Breast epithelium (tissue), 4 donors: ENCODE measurements at places on chromosomes 6 and 20. TPM values are rescaled to one million over a fixed set of nuclear protein-coding genes. Genes with fewer than 3 reads are reported as not detected.
A peak's percentile ranks its signal among the peaks of the same experiment; 100 is the strongest.

DNA sequence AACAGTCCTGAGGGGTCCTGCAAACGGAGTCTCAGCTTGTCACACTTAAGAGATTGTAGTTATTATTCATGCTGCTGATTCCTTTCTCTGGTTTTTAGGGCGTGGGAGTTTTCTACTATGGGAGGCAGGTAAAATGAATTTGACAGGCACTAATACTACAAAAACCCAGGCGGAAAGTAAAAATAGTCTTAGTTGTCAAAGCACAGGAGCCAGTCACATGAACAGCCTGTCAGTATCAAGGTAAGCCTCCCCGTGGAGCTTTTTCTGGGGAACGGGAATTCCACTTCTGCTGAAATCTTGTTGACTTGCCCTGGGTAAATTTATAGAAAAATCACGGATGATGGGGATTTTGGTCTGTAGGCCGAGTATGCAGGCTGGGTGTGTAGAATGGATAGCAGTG lies 79.8 kb downstream of the SLC24A3 start:
- no peak for DNase-seq

DNA sequence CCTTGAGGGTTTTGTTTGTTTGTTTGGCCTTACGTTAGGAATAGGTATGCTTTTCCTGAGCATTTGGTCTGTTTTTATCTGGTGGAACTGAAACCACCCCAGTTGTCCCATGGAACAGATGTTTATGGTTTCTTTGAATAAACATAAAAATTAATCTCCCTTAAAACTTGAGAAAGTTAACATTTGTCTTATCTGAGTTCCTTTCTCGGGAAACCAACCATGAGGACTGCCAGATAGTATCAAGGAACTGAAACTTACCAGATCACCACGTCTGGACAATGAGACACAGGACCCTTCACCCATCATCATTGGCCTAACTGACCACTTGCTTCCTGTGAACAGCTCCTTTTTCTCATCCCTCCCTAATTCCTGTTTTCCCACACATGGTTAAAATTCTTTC lies 15.3 kb upstream of the HECA start:
- DNase-seq = no peak

DNA sequence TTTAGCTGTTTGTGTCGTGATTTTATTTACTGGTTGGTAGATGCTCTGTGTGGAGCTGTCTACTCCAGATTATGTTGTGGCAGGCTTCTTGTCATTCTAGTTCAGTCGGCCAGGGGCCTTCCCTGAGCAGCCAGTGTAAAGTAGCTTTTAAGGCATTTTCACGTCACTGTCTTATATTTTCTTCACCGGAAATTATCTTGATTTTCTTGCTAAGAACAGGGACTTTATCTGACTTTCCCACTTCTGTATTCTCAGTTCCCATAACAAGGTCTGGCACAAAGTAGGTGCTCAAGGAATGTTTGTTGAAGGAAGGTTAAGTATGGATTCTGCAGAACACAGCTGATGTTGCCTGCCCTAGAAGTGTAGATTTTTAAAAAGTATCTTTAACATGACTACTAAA lies 868 bp downstream of the LTV1 start:
- no peak for DNase-seq

DNA sequence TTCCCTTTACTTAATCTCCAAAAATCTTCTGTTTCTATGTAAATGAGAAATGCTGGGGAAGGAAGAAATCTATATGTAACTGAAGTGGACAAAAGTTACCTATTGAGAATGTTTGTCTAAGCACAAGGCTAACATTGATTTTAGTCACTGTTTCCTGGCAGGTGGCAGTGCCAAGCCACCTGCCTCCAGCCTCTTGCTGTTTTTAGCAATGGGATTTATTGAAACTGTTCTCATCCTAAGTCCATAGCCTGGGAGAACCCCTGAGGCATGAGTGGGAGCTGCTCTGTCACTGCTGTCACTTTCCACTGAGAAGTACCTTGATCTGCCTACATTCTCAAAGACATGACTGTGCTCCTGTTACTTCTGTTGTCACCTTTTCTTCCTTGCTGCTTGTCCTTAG lies 14.7 kb downstream of the ENPP3 start:
- DNase-seq = no peak

GRCh38 chr20:63382551-63383300 lies 21.6 kb upstream of the CHRNA4 start:
- no peak for DNase-seq

GRCh38 chr20:38968090-38968489 lies 5.9 kb downstream of the DHX35 start:
- DNase-seq = no peak

DNA sequence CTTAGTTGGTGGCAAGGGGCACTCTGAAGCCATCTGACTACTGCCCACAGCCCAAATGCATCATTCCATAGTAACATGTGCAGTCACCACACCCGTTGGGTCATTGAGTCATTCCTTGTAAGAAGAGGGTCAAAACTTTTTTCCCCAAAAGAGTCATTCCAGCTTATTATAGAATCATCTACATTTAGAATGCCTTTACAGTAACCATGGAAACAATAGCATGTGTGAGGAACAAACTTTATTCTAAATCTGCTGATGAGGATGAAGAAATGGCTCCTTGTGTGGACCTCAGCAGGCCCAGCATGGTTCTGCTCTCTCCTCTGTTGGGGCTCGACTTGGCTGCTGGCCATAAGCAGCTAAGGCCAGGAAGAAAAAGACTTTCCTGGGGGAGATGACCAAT lies 111.2 kb upstream of the PTPRT start:
- DNase-seq = no peak

- no peak for DNase-seq
These were observed 290.2 kb downstream of the BTBD3 start for GRCh38 chr20:12207875-12208274.

DNA sequence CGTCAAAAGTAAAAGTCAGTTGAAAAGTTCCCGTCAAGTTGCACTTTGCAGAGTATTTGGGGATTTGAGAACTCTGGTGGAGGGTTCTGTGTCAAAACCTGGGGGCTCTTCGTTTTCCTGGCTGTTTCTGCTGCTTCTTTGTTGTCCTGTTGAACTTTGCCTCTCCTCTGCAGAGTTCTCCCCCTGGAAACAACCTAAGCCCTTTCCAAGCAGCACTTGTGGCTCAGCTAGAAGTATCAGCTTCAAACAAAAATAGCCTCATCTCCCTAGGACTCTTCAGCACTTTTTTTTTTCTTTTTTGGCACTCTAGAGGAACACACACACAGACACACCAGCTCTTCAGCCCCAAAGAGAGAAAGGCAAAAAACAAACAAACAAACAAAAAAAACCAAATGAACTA lies at the start of gene TRDN:
TSS of gene TRDN (minus strand) at position 169 of the 400 bp plus-strand sequence. CDS start 175 bp downstream, outside the sequence.
- DNase-seq = no peak

- no peak for DNase-seq
These were observed 23.7 kb downstream of the POM121L2 start for GRCh38 chr6:27288136-27289044.

- no peak for DNase-seq
These were observed 86.7 kb upstream of the SYNDIG1 start for GRCh38 chr20:24382743-24383142.

GRCh38 chr6:31042806-31043205 lies 32.5 kb downstream of the MUC22 start:
- peak; percentile 52 for DNase-seq

Gene PNPLA1
- not detected for total RNA-seq

Gene TNFRSF21
- 10.2 TPM for total RNA-seq

Gene PAK5
- not detected for total RNA-seq

Gene ACSS1
- total RNA-seq = 17.6 TPM

Gene MEP1A
- 1.3 TPM for total RNA-seq

Gene HDDC2
- 60.6 TPM for total RNA-seq
